ENCODE measurements at places on chromosomes 7 and 10.
A peak's percentile ranks its signal among the peaks of the same experiment; 100 is the strongest.

- DNase-seq, result no peak
Measured at GRCh38 chr7:36650766-36651312, 73.5 kb downstream of the AOAH start.

GRCh38 chr7:1169409-1170368 is 9.7 kb upstream of the ZFAND2A start:
- DNase-seq, result peak; percentile 81

DNA sequence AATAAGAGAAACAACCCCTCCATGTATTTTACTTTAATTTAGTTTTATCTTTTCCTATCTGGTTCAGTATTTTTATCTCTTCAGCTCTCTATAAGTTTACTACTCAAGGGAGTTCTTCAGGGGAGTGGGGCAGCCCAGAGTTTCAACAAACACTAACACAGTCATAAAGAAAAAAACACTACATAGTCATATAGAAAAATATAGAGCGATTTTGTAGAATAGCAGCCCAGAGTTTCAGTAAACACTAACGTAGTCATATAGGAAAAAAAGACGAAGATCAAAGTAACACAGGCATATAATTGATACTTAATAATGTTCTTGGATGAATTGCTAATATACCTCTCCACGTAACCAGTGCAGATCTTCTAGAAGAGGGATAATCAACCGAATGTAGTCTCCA is 54.7 kb downstream of the PON1 start:
- no peak for DNase-seq

- DNase-seq, result no peak
Measured at GRCh38 chr10:60767424-60767823, 10.9 kb upstream of the CDK1 start.

DNA sequence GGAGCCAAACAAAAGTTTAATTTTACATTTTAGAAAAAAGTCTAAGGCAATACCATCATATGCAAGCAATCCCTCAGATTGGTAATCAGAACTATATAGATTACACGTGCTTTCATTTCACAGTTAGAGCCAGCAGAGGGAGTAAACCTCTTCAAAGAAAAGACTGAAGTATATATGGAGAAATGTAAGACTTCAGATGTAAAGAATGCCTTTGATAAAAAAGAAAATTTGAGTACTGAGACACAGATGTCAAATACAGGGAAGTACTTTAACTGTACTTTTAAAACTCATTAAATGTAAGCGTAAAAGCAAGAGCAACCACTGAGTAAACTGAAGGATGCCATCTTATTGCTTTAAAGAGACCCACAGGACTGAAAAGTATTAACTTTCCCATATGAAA is 101.4 kb upstream of the FAM133B start:
- no peak for DNase-seq

DNA sequence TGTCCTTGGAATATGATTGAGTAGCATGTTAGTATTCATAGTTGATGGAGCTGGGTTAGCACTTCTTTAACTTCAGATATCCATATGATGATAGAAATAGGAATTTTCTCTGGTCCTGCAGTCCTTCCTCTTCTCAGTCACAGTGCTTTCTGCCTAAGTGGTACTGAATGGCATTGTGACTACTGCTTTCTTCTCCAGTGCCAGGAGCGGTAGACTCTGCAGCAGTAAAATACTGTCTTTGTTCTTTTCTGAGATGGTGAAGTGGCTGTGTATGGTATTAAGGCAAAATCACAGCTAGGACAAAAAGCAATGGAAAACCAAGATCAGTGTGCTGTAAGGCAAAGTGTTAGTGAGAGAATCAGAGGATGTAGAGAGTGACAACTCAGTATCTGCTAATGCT is 46.6 kb downstream of the C1GALT1 start:
- DNase-seq, result no peak

DNA sequence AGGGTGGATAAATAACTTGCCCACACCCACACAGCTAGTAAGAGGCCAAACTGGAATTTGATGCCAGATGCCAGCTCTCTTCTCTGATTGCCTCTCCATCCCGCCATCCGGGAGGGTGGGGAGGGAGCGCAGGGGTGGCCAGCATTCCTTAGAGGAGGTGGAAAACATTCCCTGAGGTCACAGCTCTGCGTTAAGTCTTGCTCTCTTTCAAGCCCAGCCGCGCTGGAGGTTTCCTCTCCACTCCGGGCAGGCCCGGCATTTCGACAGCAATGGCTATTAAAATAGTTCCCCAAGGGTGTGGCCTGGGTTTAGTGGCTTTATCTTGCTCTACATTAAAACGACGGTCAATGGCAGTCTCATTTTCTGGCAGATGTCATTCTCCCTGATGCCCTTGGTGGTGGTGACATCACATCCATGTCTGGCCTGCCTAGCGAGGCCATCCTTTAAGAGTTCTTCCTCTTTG is 16.1 kb upstream of the C10orf71 start:
- DNase-seq, result no peak

GRCh38 chr7:96120445-96121225 is 201.3 kb downstream of the SLC25A13 start:
- DNase-seq, result no peak

DNA sequence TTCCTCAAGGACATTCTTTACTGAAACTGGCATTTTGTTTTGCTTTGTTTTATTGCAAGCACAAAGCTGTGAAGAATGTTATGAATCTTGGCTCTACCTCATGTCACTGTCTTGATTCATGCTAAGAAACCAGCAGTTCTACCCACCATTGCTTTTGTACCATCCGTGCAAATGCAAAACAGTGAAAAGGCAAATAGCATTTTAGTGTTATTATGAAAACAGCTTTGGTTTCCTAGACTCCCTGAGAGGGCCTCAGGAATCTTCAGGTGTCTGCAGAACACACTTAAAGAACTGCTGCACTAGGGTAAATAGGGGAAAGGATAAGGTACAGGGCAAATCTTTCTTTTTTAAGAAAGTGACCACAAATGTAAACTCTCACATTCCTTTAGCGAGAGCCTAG is 318.9 kb downstream of the AHR start:
- no peak for DNase-seq

Measured in activated naive CD4-positive, alpha-beta T cell treated with anti-CD3 and anti-CD28 coated beads, Interleukin-2, amount 50 U/mL, for 16 hours (primary cell).